ENCODE measurements at places on chromosomes 7 and 10.

GRCh38 chr10:6602700-6603084, 22.6 kb upstream of the PRKCQ start:
- H3K36me3 ChIP-seq = no peaks in the 10 kb centered on the region
- no peaks in the 10 kb centered on the region for H3K27me3 ChIP-seq
- H3K4me1 ChIP-seq = no peaks in the 10 kb centered on the region
- H3K4me3 ChIP-seq = no peak overlapping the region

GRCh38 chr7:115356999-115357702, 435.3 kb downstream of the MDFIC start:
- H3K36me3 ChIP-seq = no peaks in the 10 kb centered on the region
- no peak overlapping the region for H3K4me3 ChIP-seq
- no peaks in the 10 kb centered on the region for H3K27me3 ChIP-seq

GRCh38 chr10:77571490-77571889, 66.1 kb downstream of the KCNMA1 start:
- no peaks in the 10 kb centered on the region for H3K27me3 ChIP-seq
- peak; percentile 43 for DNase-seq
- H3K4me3 ChIP-seq = no peak overlapping the region

GRCh38 chr7:15407910-15408309, 153.9 kb downstream of the AGMO start:
- no peak overlapping the region for H3K27ac ChIP-seq
- no peak overlapping the region for H3K4me3 ChIP-seq

DNA sequence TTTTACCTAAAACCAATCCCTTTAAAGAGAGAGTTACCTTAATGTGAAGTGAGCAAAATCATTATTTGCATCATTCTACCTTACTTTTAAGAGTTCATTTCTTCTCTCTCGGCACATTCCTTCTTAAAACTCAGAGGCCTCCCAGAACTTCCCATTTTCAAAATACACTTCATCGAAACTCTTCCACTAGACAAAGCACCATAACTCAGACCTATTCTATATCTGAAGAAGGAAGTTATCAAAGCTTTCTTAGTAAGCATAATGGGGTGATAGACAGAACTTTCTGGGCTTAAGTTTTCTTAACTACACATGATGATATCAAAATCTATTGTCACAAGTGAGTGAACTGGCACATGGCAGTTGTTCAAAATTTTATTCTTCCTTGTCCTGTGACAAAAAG, 24.6 kb upstream of the GNAT3 start:
- no peak for DNase-seq
- H3K36me3 ChIP-seq = no peaks in the 10 kb centered on the region
- H3K4me3 ChIP-seq = no peak overlapping the region
- H3K27ac ChIP-seq = no peak overlapping the region
- no peaks in the 10 kb centered on the region for H3K4me1 ChIP-seq
- H3K27me3 ChIP-seq = no peaks in the 10 kb centered on the region

- no peaks in the 10 kb centered on the region for H3K4me1 ChIP-seq
- H3K4me3 ChIP-seq = no peak overlapping the region
- no peak for DNase-seq
- H3K36me3 ChIP-seq = no peaks in the 10 kb centered on the region
These were observed 12.0 kb downstream of the JCAD start for GRCh38 chr10:30047430-30047829.

- no peaks in the 10 kb centered on the region for H3K36me3 ChIP-seq
- no peak overlapping the region for H3K27ac ChIP-seq
- H3K27me3 ChIP-seq = no peaks in the 10 kb centered on the region
- no peak for DNase-seq
- no peak overlapping the region for H3K4me3 ChIP-seq
These were observed 115.9 kb downstream of the GPR85 start for GRCh38 chr7:112970771-112971170.

DNA sequence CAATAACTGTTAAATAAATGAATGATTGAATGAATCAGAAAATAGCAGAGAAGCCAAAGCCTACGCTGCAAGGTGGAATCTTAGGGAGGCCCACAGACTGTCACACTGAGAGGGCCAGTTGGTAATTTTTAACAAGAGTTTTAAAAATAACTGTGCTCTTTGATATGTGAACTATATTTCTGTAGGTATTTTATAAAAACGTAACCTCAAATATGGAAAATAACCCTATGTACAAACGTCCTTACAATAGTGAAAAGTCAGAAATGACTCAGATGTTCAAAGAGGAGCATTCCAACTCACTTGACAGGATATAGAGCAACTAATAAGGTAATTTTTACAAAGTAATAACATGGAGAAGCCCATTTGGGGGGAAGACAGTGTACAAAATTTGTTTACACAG, 18.9 kb upstream of the TMEM273 start:
- H3K27ac ChIP-seq = no peak overlapping the region
- no peak for DNase-seq
- no peaks in the 10 kb centered on the region for H3K27me3 ChIP-seq
- no peak overlapping the region for H3K4me3 ChIP-seq
- H3K36me3 ChIP-seq = no peaks in the 10 kb centered on the region

GRCh38 chr7:108203537-108203936, 73.4 kb upstream of the LAMB4 start:
- no peaks in the 10 kb centered on the region for H3K4me1 ChIP-seq
- H3K27ac ChIP-seq = no peak overlapping the region
- no peaks in the 10 kb centered on the region for H3K36me3 ChIP-seq
- no peaks in the 10 kb centered on the region for H3K27me3 ChIP-seq
- DNase-seq = no peak
- H3K4me3 ChIP-seq = no peak overlapping the region

DNA sequence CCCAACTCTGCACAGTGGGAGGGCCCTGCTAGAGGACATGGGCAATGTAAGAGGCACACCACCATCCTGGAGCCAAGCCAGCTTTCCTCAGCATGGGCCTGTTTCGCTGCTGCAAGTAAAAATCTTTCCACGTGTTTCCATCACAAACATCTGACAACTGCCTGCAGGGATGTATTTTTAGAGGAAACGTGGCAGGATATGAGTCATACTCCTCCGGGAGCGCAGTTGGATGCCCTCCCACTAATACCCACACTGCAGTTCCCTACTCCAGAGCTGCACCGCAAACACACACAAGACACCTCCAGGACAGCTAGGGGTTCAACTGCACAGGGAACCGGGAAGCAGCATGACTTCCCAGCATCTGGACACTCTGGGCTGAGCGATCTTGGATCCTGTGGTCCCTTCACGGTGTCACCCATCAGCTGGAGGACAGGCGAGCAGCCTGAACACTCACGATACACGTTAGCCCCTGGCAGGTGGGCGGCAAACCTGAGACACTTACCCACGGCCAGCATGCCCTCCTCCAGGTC, 26.1 kb downstream of the PLAC9 start:
- H3K27ac ChIP-seq = no peak overlapping the region
- H3K36me3 ChIP-seq = peaks cover 7% of the 10 kb centered on the region
- no peaks in the 10 kb centered on the region for H3K27me3 ChIP-seq
- DNase-seq = no peak

DNA sequence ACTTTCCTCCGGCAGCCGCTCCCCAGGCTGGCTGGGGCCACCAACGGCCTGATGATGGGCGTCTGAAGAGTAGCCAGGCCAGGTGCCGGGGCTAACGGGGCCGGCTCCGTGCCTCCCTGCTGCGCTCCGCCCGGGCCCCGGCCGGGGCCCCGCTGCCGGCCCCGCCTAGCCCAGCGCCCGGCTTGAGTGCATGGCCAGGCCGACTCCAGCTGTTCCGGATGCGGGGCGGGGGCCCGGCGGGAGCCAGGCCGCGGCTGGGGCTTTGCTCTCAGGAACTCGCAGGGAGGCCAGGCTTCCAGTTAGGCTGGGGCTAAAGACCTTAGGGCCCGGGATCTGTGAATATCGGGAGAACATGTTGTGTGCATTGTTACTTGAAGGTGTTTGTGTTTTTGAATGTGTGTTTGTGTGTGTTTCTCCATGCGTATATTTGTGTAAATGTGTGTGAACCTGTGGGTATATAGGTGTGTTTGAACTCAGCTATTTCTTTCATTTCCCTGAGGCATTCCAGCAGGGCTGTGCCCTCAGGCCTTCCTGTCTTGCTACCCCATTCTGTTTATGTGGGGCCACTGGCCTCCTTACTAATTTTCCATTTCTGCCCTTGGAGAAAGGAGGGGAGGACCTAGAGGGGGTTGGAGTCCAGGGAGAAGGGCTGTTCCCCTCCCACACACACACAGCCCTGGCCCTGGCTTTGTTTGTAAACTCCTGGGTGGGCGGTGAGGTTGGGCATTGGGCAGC, 1.1 kb upstream of the LBX1 start:
- H3K27me3 ChIP-seq = peaks cover 30% of the 10 kb centered on the region
- H3K36me3 ChIP-seq = no peaks in the 10 kb centered on the region
- no peak overlapping the region for H3K4me3 ChIP-seq

DNA sequence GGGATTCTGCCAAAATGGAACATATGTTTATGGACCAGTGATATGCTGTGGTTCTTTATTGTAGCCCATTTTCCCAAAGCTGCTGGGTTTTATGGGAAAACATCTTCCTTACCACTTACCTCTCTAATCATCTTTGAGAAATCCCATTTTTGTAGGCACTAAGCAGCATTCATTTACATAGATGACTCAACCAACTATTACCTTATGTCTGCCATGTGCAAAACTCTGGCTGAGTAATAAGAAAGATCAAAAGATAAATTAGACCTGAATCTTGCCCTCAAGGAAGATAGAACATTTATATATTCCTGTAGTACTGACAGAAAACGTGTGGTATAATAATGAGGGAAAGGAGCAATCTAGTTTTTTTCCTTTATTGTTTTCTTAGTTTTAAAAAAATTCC, 24.3 kb downstream of the CBLL1 start:
- DNase-seq = no peak
- H3K4me3 ChIP-seq = no peak overlapping the region
- no peaks in the 10 kb centered on the region for H3K4me1 ChIP-seq

DNA sequence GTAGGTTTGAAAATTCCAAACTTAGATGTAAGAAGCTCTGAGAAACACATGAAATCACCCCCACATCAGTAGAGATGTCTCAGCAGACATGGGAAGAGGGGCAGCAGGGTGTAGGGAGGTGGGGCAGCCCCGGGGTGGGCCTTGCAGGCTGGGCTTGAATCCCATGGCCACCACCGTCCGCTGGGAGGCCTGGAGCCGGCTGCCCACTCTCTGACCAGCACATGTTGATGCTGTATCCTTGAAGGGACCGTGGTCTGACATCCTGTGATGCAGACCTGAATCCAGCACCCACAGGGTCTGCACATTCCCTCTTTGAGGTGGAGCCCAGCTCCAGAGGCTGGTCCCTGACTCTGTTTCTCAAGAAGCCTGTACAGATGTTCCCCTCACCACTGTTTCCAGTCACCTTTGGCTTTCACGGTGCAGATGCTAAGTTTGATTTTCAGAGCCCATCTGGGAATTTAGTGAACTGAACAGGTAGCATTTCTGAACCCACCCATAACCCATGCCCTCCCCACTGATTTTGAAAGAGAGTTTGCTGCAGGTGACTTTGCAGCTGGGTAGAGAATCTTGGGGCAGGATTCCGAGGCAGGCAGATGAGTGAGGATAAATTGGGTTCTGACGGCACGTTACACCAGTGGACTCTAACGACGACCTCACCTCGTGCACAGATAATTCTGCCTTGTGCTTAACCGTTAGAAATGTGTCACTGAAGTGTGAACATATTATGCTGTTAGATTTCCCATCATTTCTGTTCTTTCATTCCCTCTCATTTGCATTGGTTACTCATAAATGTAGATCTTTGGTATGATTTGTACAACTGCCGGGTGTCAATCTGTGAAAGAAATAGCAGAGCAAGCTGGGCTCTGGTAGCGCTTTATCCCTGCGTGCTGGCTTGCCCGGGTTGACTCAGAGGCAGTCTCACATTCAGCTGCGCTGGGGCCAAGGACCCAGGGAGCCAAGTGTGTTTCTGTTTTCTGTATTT, 45.7 kb downstream of the IKZF1 start:
- no peak overlapping the region for H3K4me3 ChIP-seq
- no peaks in the 10 kb centered on the region for H3K27me3 ChIP-seq
- no peaks in the 10 kb centered on the region for H3K36me3 ChIP-seq
- H3K4me1 ChIP-seq = no peaks in the 10 kb centered on the region
- no peak overlapping the region for H3K27ac ChIP-seq

- H3K27ac ChIP-seq = no peak overlapping the region
- H3K4me3 ChIP-seq = no peak overlapping the region
- DNase-seq = no peak
- H3K36me3 ChIP-seq = no peaks in the 10 kb centered on the region
- H3K27me3 ChIP-seq = no peaks in the 10 kb centered on the region
- no peaks in the 10 kb centered on the region for H3K4me1 ChIP-seq
These were observed 26.2 kb downstream of the CUX1 start for GRCh38 chr7:101843293-101844271.

DNA sequence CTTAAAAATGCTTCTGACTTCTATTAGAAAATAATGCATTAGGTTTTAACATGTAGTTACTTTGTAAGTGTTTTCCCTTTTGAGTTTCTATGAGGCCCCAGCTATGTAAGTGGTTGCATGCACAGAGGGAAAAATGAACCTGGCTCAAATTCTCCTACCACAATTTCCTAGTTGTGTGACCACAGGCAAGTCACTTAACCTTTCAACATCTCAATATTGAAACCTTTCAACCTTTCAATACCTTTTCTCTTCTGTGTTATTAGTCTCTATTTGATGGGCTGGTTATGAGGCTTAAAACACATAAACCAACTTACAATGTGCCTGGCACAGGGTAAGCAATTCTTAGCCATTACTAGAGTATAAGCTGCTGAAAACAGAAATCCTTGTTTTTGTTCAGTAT, 203.0 kb downstream of the KCND2 start:
- H3K27ac ChIP-seq = no peak overlapping the region
- no peaks in the 10 kb centered on the region for H3K4me1 ChIP-seq
- DNase-seq = no peak
- no peaks in the 10 kb centered on the region for H3K36me3 ChIP-seq
- H3K4me3 ChIP-seq = no peak overlapping the region
- H3K27me3 ChIP-seq = no peaks in the 10 kb centered on the region

DNA sequence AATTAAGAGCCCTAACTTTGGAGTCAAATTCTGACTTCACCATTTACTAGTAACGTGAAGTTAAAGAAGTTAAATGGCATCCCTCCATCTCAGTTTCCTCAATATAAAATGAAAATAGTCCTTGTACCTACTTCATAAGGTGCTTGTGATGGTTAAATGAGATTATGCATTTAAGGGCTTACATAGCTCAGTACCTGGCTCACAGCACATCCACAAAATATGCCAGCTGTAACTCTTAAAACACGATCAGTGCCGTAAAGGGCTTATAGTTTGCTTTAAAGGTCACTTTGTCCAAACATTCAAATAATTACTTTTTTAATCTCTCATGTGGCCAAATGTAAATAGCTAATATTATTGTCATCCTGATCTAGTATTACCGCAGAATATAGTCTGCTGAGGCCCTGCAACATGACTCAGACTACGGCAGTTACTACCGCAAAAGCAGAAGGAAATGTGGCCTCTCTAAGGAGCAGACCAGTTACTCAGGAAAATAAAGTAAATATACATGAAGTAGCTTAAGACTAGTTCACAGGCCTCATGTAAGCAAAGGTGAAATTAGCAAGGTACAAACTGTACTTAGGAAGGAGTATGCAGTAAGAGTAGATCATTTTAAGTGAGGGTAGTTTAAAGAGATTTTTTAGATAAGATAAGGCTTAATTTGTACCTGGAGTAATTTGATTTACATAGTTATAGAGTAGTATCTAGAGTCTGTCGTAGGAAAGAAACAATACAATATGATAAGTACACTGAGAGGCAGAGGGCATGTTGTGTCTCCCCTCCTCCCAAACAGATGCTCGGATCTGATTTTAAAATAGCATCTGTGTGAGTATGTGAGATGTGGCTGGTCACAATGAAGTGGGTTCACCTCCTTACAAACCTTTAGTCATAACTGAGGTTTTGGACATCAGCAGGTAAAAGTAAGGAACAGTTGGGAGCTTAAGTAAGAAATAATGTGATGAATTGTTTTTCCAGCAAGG, 13.1 kb downstream of the CASP2 start:
- no peaks in the 10 kb centered on the region for H3K27me3 ChIP-seq
- no peak overlapping the region for H3K4me3 ChIP-seq
- H3K4me1 ChIP-seq = peaks cover 3% of the 10 kb centered on the region
- H3K27ac ChIP-seq = no peak overlapping the region
